ENCODE measurements at places on chromosomes 5 and 9.
A peak's percentile ranks its signal among the peaks of the same experiment; 100 is the strongest.

- no peak for DNase-seq
Measured at GRCh38 chr5:160799184-160799583, 52.8 kb downstream of the ATP10B start.

- DNase-seq: no peak
Measured at GRCh38 chr5:115349001-115349817, 52.8 kb upstream of the CCDC112 start.

- no peak for DNase-seq
Measured at GRCh38 chr5:11814373-11814772, 89.9 kb downstream of the CTNND2 start.

DNA sequence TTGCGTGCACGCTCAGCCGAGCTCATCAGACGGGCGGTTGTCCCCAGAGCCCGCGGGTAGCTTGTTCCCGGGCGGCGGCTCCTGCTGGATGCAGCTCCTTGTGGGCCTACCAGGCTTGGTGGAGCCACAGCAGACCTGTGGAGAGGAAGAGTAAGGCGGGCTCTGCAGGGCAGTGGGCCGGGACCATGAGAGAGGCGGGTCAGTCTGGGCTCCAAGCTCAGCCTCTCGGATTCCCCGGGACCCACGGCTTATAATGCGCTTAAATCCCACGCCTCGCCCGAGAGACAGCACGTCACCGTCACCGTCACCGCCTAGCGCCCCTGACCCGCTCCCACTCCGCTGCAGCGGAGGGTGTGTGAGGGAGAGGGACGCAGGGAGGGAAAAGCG lies 1.9 kb upstream of the ANKRD18A start:
- DNase-seq: no peak

GRCh38 chr5:150656191-150657132 lies 4.6 kb upstream of the MYOZ3 start:
- peak; percentile 43 for DNase-seq

All from stimulated activated CD8-positive, alpha-beta memory T cell treated with anti-CD3 and anti-CD28 coated beads, Interleukin-4, amount 100 ng/mL, for 4 hours (primary cell).